ENCODE measurements at places on chromosomes 1 and 21.

GRCh38 chr1:104780470-104781078, 1030.9 kb downstream of the AMY1C start:
- no peak for DNase-seq

GRCh38 chr1:182725259-182726255, 41.2 kb upstream of the RGS8 start:
- DNase-seq, result no peak

GRCh38 chr21:32826329-32827167, 55.0 kb upstream of the PAXBP1 start:
- peak; percentile 22 for DNase-seq

DNA sequence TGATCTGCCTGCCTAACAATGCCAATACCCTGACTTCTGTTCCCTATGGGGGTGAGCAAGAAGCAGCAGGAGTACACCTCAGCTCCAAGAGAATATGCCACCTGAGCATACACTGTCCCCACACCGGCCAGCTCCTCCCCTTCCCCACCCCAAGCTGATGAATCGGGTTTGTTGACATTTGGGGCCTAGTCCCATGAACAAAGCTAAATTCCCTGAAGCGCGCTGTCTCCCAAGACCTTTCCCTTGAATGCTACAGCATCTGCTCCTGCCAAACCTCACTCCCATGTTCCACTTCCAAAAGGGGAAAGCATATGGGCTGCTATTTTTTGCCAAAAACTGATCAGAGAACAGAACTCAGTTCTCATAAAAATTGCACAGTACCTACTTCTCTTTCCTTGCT, 220.4 kb upstream of the CAMK1G start:
- DNase-seq, result no peak

- DNase-seq, result no peak
Measured at GRCh38 chr21:46618738-46619379, 14.0 kb upstream of the S100B start.
